Body of pancreas (tissue), 4 donors: ENCODE measurements at places on chromosomes 1 and 21.

- peaks cover 20% of the 10 kb centered on the region for H3K4me1 ChIP-seq
- no peak overlapping the region for H3K27ac ChIP-seq
- DNase-seq = no peak
- no peak overlapping the region for H3K4me3 ChIP-seq
Measured at GRCh38 chr1:174996476-174996875, 3.3 kb upstream of the CACYBP start.

DNA sequence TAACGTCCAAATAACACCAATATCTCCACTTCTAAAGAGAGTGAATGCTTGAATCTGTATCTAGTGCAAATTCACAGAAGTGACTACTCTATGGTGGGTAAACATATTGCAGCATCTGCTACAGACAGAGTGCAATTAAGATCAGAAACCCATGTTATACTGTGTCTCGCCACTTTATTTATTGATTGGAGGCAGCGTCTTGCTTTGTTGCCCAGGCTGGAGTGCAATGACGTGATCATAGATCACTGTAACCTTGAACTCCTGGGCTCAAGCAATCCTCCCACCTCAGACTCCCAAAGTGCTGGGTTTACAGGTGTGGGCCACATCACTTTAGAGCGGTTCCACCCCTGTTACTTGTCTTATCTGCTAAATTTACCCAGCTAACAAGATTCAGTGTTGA, 57.0 kb downstream of the HLCS start:
- peaks cover 1% of the 10 kb centered on the region for H3K4me1 ChIP-seq
- no peak overlapping the region for H3K27ac ChIP-seq
- DNase-seq = no peak

- DNase-seq = no peak
- no peaks in the 10 kb centered on the region for H3K27me3 ChIP-seq
- H3K4me1 ChIP-seq = no peaks in the 10 kb centered on the region
- no peaks in the 10 kb centered on the region for H3K36me3 ChIP-seq
- no peak overlapping the region for H3K27ac ChIP-seq
- no peak overlapping the region for H3K4me3 ChIP-seq
Measured at GRCh38 chr1:46159516-46159915, 15.4 kb upstream of the TSPAN1 start.

- H3K27ac ChIP-seq = no peak overlapping the region
- H3K4me3 ChIP-seq = no peak overlapping the region
- no peaks in the 10 kb centered on the region for H3K36me3 ChIP-seq
- no peaks in the 10 kb centered on the region for H3K27me3 ChIP-seq
- peaks cover 7% of the 10 kb centered on the region for H3K4me1 ChIP-seq
Measured at GRCh38 chr1:215087603-215088002, 5.1 kb downstream of the KCNK2 start.

DNA sequence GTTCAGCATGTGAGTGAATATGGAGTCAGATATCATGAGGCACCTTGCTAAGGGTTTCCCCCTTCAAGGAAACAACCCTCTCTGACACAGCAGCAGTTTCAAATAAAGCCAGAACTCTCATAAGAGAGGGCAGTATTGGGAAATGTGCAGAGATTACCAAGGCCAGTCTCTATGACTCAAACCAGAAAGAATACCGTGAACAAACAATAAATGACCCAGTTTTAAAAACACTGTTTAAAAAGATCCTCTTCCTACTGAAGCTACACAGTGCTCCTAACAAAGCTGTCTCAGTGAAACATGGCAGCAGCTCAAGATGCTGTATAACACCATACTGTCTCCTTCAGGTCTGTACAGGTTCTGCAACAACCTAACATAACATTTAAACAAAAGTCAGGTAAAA, 102.6 kb downstream of the KIAA0319L start:
- no peaks in the 10 kb centered on the region for H3K36me3 ChIP-seq
- H3K4me1 ChIP-seq = peaks cover 45% of the 10 kb centered on the region
- H3K27me3 ChIP-seq = no peaks in the 10 kb centered on the region
- no peak for DNase-seq

DNA sequence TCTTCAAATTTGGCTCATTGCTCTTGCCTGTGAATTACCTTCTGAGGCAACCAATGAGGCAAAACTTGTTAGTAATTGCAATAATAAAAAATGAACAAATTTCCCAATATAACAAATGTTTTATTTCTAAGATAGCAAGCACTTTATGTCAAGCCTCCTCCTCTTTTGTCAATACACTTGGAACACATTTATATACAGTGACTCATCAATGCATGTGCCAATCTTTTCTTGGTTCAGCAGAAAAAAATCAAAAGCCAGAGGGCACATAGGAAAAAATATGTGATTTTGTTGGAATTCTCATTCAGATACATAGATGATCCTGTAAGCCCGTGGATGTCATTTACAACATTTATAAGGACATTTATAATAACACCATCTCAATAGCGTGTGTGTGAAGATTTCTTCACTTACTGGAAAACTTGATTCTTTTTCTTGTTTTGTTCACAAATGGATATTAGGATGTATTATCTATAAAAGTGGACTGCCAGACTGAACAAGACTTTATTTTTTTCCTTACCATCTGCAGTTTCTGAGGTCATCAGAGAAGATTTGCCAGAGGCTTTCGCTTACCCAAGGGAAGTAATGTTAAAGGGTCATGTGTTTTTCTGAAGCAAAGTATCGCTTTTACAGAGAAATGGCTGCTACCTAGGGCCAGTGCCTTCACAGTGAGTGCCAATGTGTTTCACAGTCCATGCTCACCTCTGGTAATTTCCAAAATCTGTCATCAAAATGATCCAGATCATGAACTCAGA, 645.7 kb upstream of the PTBP2 start:
- no peaks in the 10 kb centered on the region for H3K4me1 ChIP-seq
- no peak overlapping the region for H3K4me3 ChIP-seq
- no peak for DNase-seq

GRCh38 chr1:79517470-79518224, 511.1 kb upstream of the ADGRL4 start:
- no peak for DNase-seq
- no peaks in the 10 kb centered on the region for H3K4me1 ChIP-seq

- H3K36me3 ChIP-seq = peaks cover 8% of the 10 kb centered on the region
Measured at GRCh38 chr1:1325288-1326074, 879 bp downstream of the CPTP start.

DNA sequence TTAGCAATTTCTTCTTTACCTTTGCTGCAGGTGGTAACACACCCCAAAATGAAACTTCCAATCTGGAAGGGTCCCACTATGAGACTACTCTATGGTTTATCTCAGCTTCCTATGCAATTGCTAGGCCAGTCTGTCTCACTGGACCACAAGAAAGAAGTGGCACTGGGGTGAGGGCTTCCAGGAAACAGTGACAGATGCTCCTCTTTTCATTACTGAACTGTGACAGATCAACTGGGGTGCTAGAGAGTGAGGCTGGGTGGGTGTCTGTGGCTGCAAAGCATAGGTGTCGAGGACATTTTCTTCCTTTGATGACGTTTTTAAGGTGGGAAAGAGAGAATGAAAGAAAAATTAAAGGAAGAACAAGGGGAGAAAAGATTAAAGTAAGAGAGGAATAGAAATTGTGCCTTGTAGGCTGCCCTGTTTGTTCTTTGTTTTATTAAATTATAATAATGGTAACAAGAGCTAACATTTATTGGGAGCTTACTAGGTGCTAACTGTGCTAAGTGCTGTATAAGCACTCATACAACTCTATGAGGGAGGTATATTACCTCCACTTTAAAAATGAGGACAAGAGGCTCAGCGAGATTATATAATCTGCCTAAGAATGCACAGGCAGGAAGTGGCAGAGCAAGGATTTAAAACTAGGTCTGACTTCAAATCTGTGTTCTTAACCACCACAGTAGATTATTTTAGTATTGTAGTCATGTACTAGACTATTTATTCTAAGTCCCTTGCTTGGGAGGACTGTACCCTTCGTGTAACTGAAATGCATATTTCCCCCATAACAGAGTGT, 27.8 kb upstream of the DMRTA2 start:
- no peak for DNase-seq
- H3K27me3 ChIP-seq = no peaks in the 10 kb centered on the region
- H3K36me3 ChIP-seq = no peaks in the 10 kb centered on the region
- no peak overlapping the region for H3K27ac ChIP-seq
- H3K4me3 ChIP-seq = no peak overlapping the region

- H3K27me3 ChIP-seq = no peaks in the 10 kb centered on the region
- H3K4me1 ChIP-seq = peaks cover 24% of the 10 kb centered on the region
- no peaks in the 10 kb centered on the region for H3K36me3 ChIP-seq
- H3K4me3 ChIP-seq = no peak overlapping the region
Measured at GRCh38 chr1:75265792-75266191, 131.6 kb downstream of the LHX8 start.
